ENCODE measurements at places on chromosomes 7 and 10.
A peak's percentile ranks its signal among the peaks of the same experiment; 100 is the strongest.

- H3K36me3 ChIP-seq, result no peaks in the 10 kb centered on the region
- H3K27ac ChIP-seq, result no peak overlapping the region
- no peak for DNase-seq
- H3K27me3 ChIP-seq, result no peaks in the 10 kb centered on the region
- no peaks in the 10 kb centered on the region for H3K4me1 ChIP-seq
Measured at GRCh38 chr7:102220960-102221800, 65.5 kb upstream of the SH2B2 start.

- H3K36me3 ChIP-seq, result no peaks in the 10 kb centered on the region
- DNase-seq, result no peak
- H3K4me1 ChIP-seq, result no peaks in the 10 kb centered on the region
- no peak overlapping the region for H3K27ac ChIP-seq
- peak overlapping the region; percentile 56 for H3K4me3 ChIP-seq
Measured at GRCh38 chr10:133527771-133528271, 658 bp downstream of the CYP2E1 start.

GRCh38 chr7:113921363-113921762 lies 2.6 kb upstream of the PPP1R3A start:
- H3K27me3 ChIP-seq, result no peaks in the 10 kb centered on the region
- no peak for DNase-seq
- no peak overlapping the region for H3K27ac ChIP-seq
- no peak overlapping the region for H3K4me3 ChIP-seq
- no peaks in the 10 kb centered on the region for H3K4me1 ChIP-seq

- no peaks in the 10 kb centered on the region for H3K27me3 ChIP-seq
- H3K36me3 ChIP-seq, result no peaks in the 10 kb centered on the region
Measured at GRCh38 chr7:23247603-23248335, 1.2 kb downstream of the GPNMB start.

- H3K27me3 ChIP-seq, result no peaks in the 10 kb centered on the region
- no peaks in the 10 kb centered on the region for H3K36me3 ChIP-seq
- DNase-seq, result no peak
- no peak overlapping the region for H3K4me3 ChIP-seq
Measured at GRCh38 chr10:130687566-130687965, 551.4 kb downstream of the GLRX3 start.

DNA sequence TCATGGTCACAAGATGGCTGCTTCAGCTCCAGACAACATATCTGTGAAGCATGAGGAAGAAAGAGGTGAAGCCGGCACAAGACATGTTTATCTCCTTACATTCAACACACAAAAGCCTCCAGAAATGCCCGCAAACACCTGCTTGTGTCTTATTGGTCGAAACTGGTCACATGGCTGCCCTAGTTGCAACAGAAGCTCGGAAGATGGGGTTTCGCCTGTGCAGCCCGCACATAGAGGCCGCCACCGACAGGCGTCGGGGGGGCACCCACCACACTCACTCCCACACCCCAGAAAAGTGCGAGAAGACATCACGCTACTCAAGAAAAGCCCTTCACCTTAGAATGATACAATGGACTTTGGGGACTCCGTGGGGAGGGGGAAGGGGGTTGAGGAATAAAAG lies 63.0 kb upstream of the MGMT start:
- H3K4me1 ChIP-seq, result no peaks in the 10 kb centered on the region
- H3K27me3 ChIP-seq, result no peaks in the 10 kb centered on the region
- no peaks in the 10 kb centered on the region for H3K36me3 ChIP-seq

DNA sequence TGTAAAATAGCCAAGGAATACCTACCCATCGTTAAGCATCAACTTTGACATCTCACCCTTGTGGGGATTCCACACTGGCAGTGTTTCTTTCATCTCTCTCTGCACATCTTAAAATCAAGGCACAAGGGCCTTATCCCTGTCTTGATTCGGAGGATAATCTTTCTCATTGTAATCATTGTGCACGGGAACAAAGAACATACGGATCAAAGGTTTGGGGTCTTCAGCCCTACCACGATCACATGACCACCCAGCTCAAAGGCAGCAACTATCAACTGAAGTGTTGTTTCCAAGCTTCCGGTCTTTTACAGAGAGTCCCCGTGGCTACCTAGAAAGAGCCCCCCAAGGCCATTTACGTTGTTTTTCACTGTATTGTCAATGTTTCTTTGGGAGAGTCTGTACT lies 11.9 kb downstream of the FGFBP3 start:
- H3K4me3 ChIP-seq, result no peak overlapping the region
- H3K36me3 ChIP-seq, result no peaks in the 10 kb centered on the region
- H3K4me1 ChIP-seq, result no peaks in the 10 kb centered on the region
- no peak for DNase-seq
- H3K27ac ChIP-seq, result no peak overlapping the region

GRCh38 chr10:93030409-93030808 lies 30.2 kb upstream of the CYP26C1 start:
- no peaks in the 10 kb centered on the region for H3K4me1 ChIP-seq
- no peak overlapping the region for H3K4me3 ChIP-seq
- peak overlapping the region; percentile 56 for H3K27ac ChIP-seq

DNA sequence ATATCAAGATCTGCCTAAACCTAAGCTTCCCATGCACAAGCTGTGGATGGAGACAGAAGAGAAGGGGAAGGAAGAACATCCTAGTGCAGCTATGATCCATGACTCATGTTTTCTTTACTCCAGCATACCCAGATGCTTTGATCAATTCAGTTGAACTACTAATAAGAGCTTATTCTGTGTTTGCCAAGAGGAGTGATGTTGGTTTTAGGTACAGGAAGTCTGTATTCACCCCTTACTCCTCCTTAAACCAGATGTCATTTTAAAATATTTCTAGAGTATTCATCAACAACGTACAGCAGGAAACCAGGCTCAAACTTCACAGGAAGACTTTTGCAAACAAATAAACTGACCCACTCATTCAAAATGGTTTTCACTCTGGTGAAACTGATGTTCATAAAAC lies 29.2 kb downstream of the PANK1 start:
- H3K27me3 ChIP-seq, result no peaks in the 10 kb centered on the region
- H3K4me1 ChIP-seq, result no peaks in the 10 kb centered on the region
- no peak overlapping the region for H3K27ac ChIP-seq
- DNase-seq, result no peak
- no peak overlapping the region for H3K4me3 ChIP-seq

- H3K27ac ChIP-seq, result no peak overlapping the region
- DNase-seq, result no peak
- H3K36me3 ChIP-seq, result no peaks in the 10 kb centered on the region
- H3K4me3 ChIP-seq, result no peak overlapping the region
Measured at GRCh38 chr10:112706577-112706976, 243.5 kb upstream of the TCF7L2 start.

DNA sequence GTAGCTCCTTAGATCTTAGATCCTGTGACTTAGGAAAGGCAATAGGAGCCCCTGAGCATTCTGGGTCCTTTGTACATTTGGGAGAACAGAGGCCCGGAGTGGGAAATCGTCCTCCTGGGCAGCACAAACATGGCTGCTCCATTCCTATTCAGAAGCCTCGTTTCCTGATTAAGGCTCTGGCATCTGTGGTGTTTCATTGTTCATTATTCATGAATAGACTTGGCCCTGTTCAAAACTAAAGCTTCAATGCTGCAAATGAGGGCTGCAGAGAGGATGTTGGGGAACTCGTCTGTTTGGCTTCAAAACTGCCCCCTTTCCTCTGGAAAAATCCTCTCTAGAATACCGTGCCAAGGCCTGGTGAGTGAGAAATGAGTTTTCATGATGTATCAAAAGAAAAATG lies 3.4 kb upstream of the HTRA1 start:
- DNase-seq, result no peak
- H3K27ac ChIP-seq, result no peak overlapping the region
- no peak overlapping the region for H3K4me3 ChIP-seq

DNA sequence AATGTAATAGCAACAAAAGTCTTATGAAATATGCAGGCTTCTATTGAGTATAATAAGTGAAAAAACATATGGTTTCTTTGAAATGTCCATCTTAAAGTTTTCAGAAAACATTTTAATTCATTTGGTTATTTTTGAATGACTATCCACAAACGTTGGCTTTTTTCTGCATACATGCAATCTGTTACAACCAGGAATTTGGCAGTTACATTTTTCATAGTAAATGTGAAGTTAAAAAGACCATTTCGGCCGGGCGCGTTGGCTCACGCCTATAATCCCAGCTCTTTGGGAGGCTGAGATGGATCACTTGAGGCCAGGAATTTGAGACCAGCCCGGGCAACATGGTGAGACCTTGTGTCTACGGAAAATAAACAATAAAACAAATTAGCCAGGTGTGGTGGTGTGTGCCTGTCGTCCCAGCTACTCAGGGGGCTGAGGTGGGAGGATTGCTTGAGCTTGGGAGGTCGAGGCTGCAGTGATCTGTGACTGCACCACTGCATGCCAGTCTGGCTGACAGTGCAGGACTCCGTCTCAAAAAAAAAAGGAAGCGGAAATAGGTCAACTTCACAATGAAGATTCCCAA lies 73.9 kb upstream of the NMT2 start:
- H3K4me1 ChIP-seq, result no peaks in the 10 kb centered on the region
- no peak for DNase-seq
- no peak overlapping the region for H3K27ac ChIP-seq

DNA sequence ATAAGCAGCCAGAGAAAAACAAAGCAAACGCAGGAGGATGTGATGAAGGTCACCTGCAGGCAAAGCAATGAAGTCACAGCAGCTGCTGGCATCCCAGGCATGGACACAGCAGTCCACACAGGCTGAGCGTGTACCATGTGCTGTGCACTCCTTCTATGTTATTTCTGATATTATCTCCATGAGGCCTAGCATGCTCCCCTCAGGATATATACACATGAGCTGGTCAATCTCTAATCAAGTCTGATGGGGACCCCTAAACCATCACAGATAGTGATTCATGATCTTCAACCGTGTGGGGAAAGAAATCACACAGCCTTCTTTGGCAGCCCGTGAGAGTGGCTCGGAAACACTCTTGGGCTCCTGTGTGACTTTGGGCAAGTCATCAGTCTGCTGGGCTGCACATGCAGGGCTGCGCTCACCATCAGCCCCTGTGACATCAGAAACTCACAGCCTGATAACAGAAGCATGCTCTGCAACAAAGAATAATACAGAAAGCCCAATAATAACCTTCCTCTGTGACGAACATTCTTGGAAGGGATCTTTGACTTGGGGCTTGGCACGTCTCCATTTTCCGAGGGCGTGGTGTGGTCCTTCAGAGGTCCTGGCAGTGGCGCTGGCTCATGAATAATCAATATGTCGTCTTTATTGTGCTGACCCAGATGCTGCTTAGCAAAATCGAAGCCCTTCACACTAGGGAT lies 83.0 kb upstream of the ATP6V0A4 start:
- no peak overlapping the region for H3K27ac ChIP-seq
- H3K4me3 ChIP-seq, result no peak overlapping the region
- H3K4me1 ChIP-seq, result no peaks in the 10 kb centered on the region
- DNase-seq, result no peak
- H3K36me3 ChIP-seq, result no peaks in the 10 kb centered on the region

DNA sequence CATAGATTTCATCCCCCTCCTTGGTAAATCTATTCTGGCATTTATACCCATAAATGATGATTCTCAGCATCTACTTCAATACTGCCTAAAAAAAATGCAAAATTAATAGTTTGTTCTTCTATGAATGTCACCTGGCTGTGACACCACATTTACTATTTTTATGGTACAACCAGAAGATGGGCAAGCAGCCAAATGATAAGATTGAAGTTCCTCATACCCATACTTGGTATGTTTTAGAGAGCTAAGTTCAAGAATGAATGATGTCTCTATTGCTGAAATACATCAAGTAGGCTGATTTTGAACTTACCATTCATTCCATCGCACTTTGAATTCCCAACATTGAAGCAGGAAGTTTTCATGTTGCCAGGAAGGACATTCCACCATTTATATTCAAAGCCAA lies 134.2 kb downstream of the ELAPOR2 start:
- H3K36me3 ChIP-seq, result no peaks in the 10 kb centered on the region
- H3K27ac ChIP-seq, result no peak overlapping the region
- H3K4me3 ChIP-seq, result no peak overlapping the region
- DNase-seq, result no peak
- no peaks in the 10 kb centered on the region for H3K4me1 ChIP-seq

GRCh38 chr10:75475460-75476182 lies 44.2 kb downstream of the LRMDA start:
- H3K4me3 ChIP-seq, result no peak overlapping the region
- H3K27me3 ChIP-seq, result no peaks in the 10 kb centered on the region
- no peaks in the 10 kb centered on the region for H3K4me1 ChIP-seq
- H3K36me3 ChIP-seq, result no peaks in the 10 kb centered on the region

- H3K27ac ChIP-seq, result no peak overlapping the region
- no peaks in the 10 kb centered on the region for H3K36me3 ChIP-seq
- H3K4me3 ChIP-seq, result no peak overlapping the region
- H3K27me3 ChIP-seq, result no peaks in the 10 kb centered on the region
Measured at GRCh38 chr7:74360008-74360407, 70.8 kb downstream of the CLIP2 start.

DNA sequence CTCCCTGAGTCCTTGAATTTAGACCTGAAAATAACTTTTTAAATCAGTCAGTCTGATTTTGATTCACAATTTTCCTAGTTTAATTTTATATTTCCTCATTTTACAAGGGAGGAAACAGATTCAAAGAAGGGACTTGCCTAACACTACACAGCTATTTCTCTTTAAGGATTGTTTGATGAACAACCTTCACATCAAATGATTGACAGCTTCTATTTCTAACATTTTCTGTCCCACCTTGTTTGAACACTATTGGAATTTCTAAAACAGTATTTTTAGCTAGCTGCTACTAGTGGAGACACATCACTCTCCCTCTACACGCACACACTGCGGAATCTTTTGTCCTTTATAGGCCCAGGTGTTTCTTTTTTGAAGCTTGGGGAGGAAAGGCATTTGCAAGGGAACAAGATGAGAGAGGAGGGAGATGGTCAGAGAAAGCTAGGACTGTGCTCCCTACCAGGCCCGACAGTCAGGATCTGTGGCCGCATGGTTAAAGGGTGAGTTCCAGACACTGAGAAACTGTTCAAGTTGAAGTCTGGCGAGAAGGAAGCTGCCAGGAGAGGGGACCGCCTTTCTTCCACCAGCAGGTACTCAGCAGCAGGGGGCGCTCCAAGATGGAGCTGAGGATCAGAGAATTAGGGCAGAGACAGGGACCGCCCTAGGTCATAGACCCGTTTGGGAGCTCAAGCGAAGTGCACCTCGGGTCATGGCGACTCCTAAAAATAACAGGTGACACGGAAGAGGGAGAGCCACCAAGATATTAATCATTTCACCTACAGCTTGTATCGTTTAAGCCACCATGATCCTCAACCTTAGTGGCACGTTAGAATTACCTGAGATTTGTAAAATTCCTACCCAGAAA lies 49.7 kb downstream of the DNAJC12 start:
- DNase-seq, result no peak
- no peaks in the 10 kb centered on the region for H3K27me3 ChIP-seq
- no peaks in the 10 kb centered on the region for H3K4me1 ChIP-seq
- H3K4me3 ChIP-seq, result no peak overlapping the region
- H3K27ac ChIP-seq, result no peak overlapping the region

- no peaks in the 10 kb centered on the region for H3K4me1 ChIP-seq
- DNase-seq, result no peak
- no peaks in the 10 kb centered on the region for H3K36me3 ChIP-seq
- H3K4me3 ChIP-seq, result no peak overlapping the region
- H3K27me3 ChIP-seq, result no peaks in the 10 kb centered on the region
- H3K27ac ChIP-seq, result no peak overlapping the region
Measured at GRCh38 chr10:101749047-101750016, 26.6 kb downstream of the FGF8 start.

GRCh38 chr10:2279711-2280110 lies 542.4 kb upstream of the ADARB2 start:
- no peak overlapping the region for H3K27ac ChIP-seq
- no peaks in the 10 kb centered on the region for H3K4me1 ChIP-seq
- no peaks in the 10 kb centered on the region for H3K27me3 ChIP-seq
- H3K36me3 ChIP-seq, result no peaks in the 10 kb centered on the region
- DNase-seq, result no peak

GRCh38 chr10:26697922-26698608 lies 564 bp downstream of the PDSS1 start:
- peak overlapping the region; percentile 80 for H3K27ac ChIP-seq
- H3K27me3 ChIP-seq, result no peaks in the 10 kb centered on the region
- no peak for DNase-seq
- H3K4me3 ChIP-seq, result peak overlapping the region; percentile 92
- no peaks in the 10 kb centered on the region for H3K36me3 ChIP-seq
- peaks cover 4% of the 10 kb centered on the region for H3K4me1 ChIP-seq

Measured in breast epithelium (tissue), 4 donors.